ENCODE measurements at places on chromosomes 16 and 17.

- peak; percentile 79 for DNase-seq
Measured at GRCh38 chr16:49639739-49640431, 216.0 kb downstream of the ZNF423 start.

- DNase-seq = no peak
Measured at GRCh38 chr16:21056396-21056795, 94.2 kb downstream of the DNAH3 start.

- peak; percentile 64 for DNase-seq
Measured at GRCh38 chr16:2785101-2785991, 2.0 kb downstream of the PRSS33 start.

DNA sequence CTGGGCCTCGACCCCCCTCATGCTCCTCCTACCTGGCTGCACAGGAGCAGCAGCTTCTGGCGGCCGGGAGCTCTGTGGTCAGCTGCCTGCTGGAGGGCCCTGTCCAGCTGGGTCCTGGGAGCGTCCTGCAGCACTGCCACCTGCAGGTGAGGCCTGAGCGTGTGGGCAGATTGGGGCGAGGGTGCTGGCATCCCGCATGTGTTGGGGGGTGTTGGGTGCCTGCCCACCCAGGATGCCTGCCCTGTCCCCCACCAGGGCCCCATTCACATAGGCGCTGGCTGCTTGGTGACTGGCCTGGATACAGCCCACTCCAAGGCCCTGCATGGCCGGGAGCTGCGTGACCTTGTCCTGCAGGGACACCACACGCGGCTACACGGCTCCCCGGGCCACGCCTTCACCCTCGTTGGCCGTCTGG, 16.5 kb downstream of the FCSK start:
- no peak for DNase-seq

- DNase-seq = peak; percentile 62
Measured at GRCh38 chr17:933312-934073, 46.1 kb downstream of the NXN start.

DNA sequence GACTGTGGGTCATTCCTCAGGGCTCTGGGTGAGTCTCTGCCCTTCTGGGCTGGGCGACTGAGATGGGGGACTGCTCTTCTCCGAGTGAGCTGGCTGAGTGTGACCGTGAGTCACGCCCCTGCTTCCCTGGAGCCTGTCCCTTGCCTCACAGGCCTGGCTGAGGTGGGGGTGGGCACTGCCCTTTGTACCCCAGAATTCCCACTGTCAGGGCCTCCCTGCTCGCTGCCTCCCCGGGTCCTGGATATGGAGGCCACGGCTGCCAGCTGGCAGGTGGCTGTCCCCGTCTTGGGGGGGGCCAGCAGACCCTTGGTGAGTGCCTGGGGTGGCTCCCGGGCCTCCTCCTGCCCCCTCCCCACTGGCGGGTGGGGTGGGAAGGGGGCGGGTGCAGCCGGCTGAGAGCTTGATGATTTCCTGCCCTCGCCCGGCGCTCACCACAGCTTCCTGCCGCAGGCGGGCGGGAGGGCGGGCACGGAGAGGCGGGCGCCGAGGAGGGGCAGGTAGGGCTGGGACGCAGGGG, at the start of gene LAT:
Gene LAT (plus strand): TSS at position 434 of the 517 bp plus-strand sequence. CDS start 366 bp downstream, outside the sequence.
- no peak for DNase-seq

GRCh38 chr17:67655478-67656148, 62.1 kb upstream of the NOL11 start:
- no peak for DNase-seq

GRCh38 chr17:10738521-10739258, 8.9 kb upstream of the TMEM220 start:
- no peak for DNase-seq

DNA sequence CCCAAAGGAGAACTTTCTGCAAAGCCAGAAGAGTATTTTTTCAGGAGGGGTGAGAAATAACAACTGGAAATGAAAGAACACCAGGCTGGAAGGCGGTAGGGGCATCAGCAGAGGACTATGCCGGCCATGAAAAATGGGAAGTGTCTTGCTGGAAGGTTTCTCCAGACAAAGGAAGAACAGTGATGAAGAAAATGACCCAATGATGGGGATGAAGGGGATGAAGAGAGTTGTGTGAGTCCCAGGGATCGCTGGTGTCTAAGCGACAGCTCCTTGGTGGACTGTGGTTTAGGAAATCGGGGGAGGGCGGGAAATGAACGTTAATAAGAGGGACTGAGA, 623 bp downstream of the TTLL6 start:
- DNase-seq = no peak

- DNase-seq = no peak
Measured at GRCh38 chr16:78597809-78598570, 498.5 kb downstream of the WWOX start.

GRCh38 chr17:30084788-30085187, 31.8 kb upstream of the NSRP1 start:
- no peak for DNase-seq

GRCh38 chr16:89822188-89823086, 5.8 kb upstream of the SPIRE2 start:
- no peak for DNase-seq

DNA sequence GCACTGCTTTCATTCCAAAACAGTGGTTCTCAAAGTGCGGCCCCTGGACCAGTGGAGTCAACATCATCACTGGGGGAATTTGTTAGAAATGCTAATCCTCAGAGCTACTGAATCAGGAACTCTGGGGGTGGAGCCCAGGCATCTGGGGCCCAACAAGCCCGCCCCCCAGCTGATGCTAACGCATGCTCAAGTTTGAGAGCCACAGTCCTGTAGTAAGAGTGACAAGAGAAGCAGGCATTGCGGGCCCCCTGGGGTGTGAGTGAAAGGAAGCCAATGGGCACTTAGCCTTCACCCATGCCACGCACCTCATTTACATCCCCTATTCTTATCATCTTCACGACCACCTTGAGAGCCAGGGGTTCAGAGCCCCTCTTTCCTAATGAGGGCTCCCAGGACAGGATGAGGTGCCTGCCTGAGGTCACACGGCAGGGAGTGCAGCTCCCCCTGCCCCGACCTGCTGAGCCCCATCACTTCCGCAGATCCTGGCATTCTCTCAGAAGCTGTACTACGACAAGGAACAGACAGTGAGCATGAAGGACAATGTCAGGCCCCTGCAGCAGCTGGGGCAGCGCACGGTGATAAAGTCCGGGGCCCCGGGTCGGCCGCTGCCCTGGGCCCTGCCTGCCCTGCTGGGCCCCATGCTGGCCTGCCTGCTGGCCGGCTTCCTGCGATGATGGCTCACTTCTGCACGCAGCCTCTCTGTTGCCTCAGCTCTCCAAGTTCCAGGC, 9.1 kb downstream of the CA4 start:
- no peak for DNase-seq

- DNase-seq = no peak
Measured at GRCh38 chr17:74737299-74738050, 419 bp downstream of the RAB37 start.

- DNase-seq = no peak
Measured at GRCh38 chr17:10772425-10773380, 31.2 kb downstream of the TMEM238L start.

DNA sequence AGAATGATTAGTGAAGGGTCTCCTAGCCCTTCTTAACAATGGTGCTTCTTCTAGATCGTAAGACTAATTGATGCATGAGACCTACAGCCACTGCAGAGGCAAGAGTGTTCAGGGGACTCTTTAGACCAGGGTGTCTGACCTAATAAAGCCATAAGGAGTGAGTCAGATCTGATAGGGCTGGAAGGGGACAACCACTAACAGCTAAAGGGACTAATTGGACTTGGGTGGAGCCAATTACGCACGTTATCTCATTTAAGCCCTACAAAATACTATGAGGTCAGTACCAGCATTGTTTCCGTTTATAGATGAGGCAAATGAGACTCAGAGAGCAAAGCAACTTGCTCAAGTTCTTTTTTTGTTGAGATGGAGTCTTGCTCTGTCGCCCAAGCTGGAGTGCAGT, 14.5 kb upstream of the RNF222 start:
- DNase-seq = no peak

GRCh38 chr16:66874079-66874775, 6.1 kb upstream of the PDP2 start:
- no peak for DNase-seq

GRCh38 chr17:63126607-63127006, 160.6 kb downstream of the TANC2 start:
- no peak for DNase-seq

- no peak for DNase-seq
Measured at GRCh38 chr17:31672161-31672819, 186.8 kb downstream of the COPRS start.

DNA sequence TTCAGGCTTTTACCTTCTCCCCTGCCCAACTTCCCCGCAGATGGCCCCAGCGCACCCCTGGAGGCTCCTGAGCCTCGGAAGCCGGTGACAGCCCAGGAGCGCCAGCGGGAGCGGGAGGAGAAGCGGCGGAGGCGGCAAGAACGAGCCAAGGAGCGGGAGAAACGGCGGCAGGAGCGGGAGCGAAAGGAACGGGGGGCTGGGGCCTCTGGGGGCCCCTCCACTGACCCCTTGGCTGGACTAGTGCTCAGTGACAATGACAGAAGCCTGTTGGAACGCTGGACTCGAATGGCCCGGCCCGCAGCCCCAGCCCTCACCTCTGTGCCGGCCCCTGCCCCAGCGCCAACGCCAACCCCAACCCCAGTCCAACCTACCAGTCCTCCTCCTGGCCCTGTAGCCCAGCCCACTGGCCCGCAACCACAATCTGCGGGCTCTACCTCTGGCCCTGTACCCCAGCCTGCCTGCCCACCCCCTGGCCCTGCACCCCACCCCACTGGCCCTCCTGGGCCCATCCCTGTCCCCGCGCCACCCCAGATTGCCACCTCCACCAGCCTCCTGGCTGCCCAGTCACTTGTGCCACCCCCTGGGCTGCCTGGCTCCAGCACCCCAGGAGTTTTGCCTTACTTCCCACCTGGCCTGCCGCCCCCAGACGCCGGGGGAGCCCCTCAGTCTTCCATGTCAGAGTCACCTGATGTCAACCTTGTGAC, 3.6 kb downstream of the MAPK7 start:
- peak; percentile 60 for DNase-seq

GRCh38 chr17:29588562-29589411, 661 bp downstream of the GIT1 start:
- DNase-seq = no peak

GRCh38 chr16:85613604-85614337, 649 bp downstream of the GSE1 start:
- DNase-seq = no peak

DNA sequence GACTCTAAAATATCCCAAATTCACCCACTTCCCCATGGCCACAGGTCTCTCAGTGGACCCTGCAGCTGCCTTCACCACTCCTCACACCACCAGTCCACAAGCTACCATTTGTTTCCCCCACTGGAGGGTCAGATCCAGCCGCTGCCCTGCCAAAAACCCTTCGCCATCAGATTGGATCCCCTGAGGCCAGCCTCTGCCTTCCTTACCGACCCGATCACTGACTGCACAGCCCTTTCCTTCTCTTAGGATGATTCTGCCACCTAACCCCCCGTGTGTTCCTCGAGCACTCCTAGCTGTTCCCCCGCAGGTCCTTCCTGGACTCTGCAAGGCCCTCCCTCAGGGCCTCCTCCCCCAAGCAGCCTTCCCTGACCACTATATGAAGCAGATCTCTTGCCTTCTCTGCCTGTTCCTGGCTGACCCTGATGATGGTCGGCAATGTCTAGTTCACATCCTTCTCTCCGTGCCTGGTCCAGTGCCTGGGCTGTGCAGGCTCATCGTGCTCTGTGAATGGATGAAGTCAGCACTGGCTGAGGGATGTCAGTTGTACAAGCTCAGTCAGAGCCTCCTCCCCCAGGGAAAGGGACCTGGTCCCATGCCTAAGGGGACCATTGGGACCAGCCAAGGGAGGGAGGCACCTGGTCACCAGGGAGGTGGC, 46.0 kb downstream of the CPNE2 start:
- DNase-seq = no peak

GRCh38 chr16:85534536-85535351, 78.4 kb upstream of the GSE1 start:
- no peak for DNase-seq

DNA sequence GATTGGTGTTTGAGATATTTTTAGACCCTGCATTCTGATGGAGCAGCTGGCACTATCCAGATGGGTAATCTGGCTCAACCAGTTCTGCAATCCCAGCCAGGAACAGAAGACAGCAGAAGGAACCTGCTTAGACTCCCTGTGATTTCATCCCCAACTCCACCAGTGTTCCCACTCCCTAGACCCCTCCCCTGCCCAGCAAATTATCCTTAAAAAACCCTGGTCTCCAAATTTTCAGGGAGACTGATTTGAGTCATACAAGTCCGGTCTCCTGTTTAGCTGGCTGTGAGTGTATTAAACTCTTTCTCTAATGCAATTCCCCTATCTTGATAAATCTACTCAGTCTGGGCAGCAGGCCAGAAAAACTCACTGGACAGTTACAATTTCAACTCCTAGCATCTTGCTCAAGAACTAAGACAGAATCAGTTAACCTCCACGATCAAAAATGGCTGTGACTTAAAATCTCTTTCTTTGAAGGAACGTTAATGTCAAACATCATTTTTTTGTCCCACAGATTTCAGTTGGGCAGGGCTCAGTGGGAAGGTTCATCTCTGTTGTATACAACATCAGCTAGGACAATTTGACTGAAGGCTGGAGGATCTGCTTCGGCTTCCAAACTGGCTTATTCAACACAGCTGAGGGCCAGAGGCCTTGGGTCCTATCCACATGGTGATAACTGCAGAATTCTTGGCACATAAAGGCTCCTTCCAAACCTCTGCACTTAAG, 4.9 kb upstream of the RBL2 start:
- no peak for DNase-seq

DNA sequence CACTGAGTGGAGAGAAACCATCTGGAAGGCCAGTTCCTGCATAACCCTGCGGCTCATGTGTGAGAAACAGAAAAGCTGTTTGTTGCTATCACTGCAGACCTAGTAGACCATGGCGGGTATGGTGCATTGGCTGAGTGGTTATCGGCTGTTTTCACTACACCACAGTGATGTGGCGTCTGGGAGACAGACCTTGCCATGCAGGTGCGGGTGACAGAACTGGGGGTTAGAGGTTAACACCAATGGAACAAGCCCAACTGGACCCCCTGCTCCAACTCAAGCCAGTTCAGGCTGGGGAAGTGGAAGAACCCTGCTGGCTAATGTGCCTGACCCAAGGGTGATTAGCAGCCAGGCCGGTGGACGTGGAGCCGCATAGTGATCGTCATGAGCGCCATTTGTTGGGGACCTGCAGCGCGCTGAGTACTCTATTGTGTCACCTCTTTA, 91.9 kb downstream of the IRF8 start:
- peak; percentile 42 for DNase-seq

DNA sequence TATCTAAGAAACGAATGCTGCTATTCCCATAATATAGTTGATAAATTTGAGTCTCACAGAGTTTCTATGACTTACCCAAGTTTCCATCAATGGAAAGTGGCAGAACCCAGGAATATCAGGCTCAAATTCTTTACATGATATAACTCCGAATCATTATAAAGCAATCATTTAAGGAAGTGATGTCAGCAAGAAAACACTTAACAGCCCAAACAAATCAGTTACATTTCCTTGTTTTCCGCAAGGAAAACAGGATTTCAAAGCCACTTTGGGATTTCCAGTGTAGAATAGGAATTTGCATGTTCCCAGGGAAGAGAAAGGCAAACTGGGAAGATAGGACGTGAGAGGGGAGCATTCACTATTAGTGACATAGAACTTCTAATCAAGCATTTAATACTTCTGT, 311.4 kb upstream of the GOT2 start:
- no peak for DNase-seq
